Ascending aorta (tissue), 2 donors: ENCODE measurements at places on chromosomes 11 and 22. TPM values are rescaled to one million over a fixed set of nuclear protein-coding genes. Genes with fewer than 3 reads are reported as not detected.

- DNase-seq, result no peak
These were observed 106.9 kb downstream of the ZBTB16 start for GRCh38 chr11:114166362-114166761.

DNA sequence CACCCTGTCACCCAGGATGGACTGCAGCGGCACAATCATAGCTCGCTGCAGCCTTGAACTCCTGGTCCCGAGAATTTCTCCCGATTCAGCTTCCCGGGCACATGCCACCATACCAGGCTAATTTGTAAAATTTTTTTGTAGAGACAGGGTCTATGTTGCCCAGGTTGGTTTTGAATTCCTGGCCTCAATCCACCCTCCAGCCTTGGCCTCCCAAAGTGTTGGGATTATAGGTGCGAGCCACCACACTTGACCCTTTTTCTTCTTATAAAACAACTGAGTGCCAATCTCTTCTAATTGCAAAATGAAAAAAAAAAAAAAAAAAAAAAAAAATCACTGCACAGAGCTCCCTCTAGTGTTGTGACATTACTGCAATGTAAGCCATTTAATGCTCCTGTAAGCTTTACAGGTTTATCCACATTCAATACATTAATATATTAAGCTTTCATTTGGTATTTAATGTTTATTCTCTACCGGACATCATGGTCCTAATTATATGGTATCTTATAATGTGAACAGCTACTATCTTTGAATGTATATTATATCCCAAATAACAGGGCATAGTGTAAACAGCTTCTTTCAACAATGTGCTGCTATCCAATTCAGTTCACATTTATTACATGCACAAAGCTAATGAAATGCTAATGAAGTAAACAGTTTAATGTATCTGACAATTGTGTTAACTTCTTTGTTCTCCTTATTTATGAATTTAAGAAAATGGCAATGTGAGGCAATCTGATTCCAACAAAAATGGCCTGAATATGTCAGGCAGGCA, 44.6 kb downstream of the COPB1 start:
- DNase-seq, result no peak

- DNase-seq, result no peak
These were observed 61.8 kb downstream of the RPL27A start for GRCh38 chr11:8744423-8744822.

DNA sequence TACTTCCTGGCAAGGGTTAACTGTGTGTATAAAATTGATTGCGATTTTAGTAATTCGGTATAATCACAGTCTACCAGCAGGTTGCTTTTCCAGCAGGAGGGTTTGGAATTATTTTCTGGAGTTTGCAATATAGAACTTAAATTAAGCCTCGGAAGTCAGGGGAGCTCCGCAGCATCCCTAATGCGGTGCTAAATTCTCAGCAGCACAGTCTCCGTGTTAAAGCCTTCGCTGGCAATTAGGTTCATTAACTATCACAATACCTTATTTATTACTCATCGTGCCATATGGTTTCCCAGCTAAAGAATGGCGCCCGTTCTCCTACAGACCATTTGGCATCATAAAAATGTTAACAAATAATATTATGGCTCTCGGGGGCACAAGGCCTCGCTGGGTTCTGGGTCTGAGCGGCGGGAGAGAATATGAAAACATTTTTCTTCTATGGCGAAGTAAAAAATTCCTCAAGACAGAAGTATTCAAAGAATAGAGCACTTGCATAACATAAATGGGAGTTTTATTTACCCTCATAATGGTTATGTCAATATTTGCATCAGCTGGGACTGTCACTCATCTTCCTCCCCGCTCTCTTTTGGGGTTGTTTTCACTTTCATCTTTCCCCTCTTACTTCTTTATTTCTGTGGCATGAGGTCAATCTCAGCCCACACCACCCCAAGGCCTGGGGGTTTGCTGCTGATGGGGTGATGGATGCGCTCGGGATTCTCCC, 28.1 kb upstream of the ZBTB16 start:
- no peak for DNase-seq

DNA sequence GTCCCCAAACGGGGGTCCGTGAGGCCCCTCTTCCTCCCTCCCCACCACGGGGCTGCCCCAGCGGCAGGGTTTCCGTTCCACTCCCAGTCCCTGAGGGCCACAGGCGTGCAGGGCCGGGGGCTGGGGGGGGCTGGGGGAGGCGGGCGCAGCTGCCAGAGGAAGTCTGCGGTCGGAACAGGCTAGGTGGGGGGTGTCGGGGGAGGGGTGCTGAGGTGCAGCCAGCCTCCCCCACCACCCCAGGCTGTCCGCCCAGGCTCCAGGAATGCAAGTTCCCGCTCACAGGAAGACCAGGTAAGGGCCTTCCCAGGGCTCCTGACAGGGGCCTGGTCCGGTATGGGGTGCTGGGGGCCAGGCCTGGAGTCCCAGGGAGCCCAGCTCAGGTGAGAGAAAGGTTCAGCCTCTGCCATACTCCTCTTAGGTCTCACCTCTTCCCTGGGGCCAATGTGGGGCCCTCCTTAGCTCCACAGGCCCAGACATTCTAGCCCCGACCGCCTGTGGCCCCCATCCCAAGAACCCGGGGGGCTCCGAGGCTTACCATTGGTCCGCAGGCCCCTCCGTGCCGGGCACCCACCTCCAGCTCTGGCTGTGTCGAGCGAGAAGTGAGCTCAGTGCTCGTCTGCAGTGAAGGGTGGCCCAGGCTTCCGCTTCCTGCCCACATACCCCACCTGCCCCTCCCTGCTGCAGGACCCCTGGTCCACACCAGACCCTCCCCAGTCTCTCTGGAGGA, at the start of gene PTPRCAP:
Gene PTPRCAP, minus strand, starts transcription at position 601 of the 727 bp plus-strand sequence. Its CDS starts 63 bp downstream, at position 538.
- no peak for DNase-seq

DNA sequence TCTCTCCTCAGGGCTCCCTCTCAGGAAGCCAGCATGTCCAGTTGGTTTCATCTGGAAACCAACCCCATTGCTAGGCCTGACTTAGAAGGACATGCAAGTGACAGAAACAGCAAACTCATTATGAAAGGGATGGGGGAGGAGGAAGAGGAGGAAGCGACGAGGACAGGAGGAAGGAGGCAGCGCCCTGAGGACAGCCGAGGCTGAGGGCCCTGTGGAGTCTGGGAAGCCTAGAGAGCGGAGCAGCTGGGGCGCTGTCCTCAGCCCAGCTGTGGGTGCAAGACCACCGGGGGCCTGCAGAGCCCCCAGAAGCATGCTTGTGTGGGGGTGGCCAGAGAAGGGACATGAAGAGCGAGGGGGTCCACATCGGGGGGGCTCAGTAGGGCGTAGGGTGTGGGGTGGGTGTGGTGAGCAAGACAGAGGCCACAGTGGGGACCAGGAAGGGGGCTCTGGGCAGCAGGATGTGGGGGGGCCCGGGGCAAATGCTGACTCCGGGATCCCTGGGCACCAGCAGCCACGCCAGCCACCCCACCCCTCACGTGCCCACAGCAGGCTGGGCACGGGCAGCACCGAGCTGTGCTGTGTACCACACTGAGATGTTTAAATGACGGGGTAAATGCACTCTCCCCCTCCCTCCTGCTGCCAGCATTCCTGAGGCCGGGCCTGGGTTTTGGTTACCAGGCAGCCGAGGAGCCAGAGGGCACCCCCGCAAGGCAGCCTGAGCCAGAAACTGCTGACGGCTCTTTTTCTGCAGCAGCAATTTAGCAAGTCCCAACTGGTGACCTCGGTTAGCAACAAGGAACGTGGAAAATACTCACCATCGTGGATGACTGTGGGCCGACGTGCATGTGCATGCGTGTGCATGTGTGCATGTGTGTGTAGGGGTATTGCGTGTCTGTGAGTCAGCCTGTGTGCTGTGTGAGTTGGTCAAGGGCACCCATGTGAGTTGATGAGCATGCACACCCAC, 82.7 kb upstream of the LINC01488 start:
- no peak for DNase-seq

GRCh38 chr11:58658623-58659022, 36.2 kb downstream of the CNTF start:
- no peak for DNase-seq

GRCh38 chr11:26762089-26762488, 40.2 kb upstream of the SLC5A12 start:
- no peak for DNase-seq

DNA sequence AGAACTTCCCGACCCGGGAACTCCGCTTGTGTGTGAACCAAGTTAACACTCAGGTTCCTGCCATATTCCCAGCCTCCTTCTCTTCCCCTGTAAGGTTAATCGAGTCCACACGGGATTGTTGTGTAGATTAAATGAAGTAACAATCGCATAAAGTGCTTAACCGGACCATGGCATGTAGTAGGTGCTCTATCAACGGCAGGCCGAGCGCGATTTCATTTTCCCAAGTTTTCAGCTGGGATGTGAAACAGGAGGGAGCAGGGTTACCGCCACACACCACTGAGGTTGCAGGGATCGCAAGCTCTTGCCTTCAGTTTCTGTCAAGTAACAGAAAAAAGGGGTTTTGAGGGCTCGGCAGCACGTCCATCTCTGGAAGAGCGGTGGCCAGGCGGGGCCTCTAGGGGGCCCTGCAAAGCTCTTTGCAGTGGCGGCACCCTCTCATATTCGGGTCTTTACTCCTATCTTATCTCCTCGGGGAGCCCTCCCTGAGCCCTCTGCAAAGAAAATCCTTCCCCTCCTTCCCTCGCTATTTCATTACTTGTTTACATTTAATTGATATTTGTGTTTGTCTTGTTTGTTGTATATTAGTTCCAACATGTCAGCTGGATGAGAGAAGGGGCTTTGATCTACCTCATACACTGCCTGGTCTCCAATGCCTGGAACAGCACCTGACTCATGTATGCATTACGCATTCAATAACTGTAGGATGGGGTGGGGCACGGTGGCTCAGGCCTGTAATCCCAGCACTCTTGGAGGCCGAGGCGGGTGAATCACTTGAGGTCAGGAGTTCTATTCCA, 816 bp upstream of the PLEKHA7 start:
- DNase-seq, result no peak

DNA sequence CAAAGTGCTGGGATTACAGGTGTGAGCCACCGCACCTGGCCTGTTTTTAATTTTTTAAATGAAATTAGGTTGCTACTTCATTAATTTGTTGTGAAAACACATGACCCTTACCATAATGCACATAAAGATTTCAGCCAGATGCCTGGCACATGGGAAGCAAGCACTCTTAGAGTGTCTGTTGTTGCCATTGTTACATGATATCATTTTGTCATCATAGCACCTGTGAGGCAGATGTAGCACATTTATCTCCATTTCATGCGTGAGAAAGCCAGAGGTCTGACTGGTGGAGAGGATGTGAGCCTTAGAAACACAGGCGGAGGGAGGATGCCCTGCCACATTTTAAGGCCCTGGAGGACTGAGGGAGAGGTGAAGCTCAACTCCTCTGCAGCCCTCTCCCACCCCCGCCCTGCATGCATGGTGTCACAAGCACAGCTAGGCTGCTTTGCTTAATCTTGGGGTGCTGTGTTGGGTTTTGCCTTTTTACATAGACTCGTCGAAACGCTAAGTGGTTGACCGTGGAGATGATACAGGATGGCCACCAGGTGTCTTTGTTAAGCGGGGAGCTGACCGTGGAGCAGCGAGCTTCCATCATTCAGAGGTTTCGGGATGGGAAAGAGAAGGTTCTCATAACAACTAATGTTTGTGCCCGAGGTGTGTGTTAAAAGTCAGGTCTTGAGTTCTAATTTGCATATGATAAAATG, 14.0 kb downstream of the DDX25 start:
- no peak for DNase-seq

DNA sequence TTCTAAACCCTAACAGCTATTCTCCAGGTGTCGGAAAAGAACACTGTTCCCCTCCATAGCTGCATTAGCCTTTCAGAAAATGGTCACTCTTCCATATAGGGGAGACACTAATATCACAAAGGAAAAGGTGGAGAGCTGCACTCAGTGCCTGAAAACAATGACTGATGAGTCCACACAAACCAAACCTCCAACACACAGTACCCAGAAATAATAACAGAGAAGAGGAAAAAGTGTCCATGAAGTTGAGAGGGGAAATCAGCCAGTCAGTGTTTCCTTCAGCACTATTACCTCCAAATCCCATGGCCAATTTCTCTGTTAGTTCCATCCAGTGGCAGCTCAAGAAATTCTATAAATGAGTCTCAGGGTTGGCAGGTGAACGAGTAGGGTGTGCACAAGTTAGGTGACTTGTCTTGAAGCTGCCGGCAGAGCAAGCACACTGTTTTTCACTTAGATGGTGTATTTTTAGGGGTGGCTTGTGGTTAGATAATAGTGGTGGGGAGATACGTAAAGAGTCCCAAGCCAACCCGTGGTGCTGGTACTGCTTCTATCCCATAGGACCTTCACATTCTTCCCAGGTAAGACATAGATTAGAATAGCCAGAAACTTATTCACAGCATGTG, 84.5 kb upstream of the CHRM4 start:
- DNase-seq, result no peak

- DNase-seq, result no peak
These were observed 66.1 kb downstream of the FAR1 start for GRCh38 chr11:13734530-13734929.

DNA sequence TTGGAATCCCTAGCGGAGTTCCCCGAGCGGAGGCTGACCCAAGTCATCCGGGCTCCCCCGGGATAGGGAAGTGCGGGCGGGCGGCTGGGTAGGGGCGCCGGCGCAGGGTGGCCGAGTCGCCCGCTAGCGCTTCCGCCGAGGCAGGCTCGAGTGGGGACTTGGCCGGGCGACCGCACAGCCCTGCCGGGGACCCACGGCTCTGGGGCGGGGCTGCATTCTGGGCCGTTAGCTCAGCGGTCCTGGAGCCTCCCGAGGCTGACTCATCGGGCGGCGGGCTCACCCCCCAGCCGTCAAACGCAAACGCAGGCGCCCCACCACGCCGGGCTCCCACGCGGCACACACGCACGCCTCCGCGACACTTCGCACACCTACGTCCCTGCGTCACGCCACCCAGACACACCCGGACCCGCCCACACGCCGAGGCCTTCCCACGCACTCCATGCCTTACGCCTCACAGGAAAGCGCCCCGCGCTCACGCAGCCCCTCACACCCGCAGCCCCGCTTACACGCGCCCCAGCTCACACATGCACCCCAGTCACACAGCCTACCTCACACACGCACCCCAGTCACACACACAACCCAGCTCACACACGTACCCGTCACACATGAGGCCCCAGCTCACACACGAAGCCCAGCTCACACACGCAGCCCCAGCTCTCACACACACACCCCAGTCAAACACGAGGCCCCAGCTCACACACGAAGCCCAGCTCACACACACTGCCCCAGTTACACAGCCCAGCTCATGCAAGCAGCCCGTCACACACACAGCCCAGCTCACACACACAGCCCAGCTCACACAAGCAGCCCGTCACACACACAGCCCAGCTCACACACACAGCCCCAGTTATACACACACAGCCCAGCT, 1.2 kb downstream of the PHLDB1 start:
- DNase-seq, result no peak

- no peak for DNase-seq
These were observed 131.6 kb downstream of the MN1 start for GRCh38 chr22:27669798-27670599.

- DNase-seq, result no peak
These were observed 35.3 kb downstream of the DGCR2 start for GRCh38 chr22:19086896-19087295.

- DNase-seq, result no peak
These were observed 27.8 kb downstream of the ETS1 start for GRCh38 chr11:128559496-128560103.

- no peak for DNase-seq
These were observed 25.4 kb upstream of the GRAMD1B start for GRCh38 chr11:123404676-123405075.

- DNase-seq, result no peak
These were observed 96.9 kb upstream of the CTSC start for GRCh38 chr11:88434333-88434976.

NEU3 gene
- 2.9 TPM for total RNA-seq

RIBC2 gene
- not detected for total RNA-seq

DCUN1D5 gene
- 337 TPM for total RNA-seq

OR4D5 gene
- total RNA-seq, result not detected

SCN3B gene
- total RNA-seq, result 4.7 TPM

RTN4RL2 gene
- total RNA-seq, result 0.64 TPM

SHISAL1 gene
- 1.6 TPM for total RNA-seq

MADD gene
- total RNA-seq, result 31.7 TPM

MOV10L1 gene
- not detected for total RNA-seq
